Right cardiac atrium (tissue), 5 donors: ENCODE measurements at places on chromosomes 13 and 19.

GRCh38 chr13:112761701-112762689, 72.2 kb downstream of the ATP11A start:
- peak; percentile 74 for DNase-seq

DNA sequence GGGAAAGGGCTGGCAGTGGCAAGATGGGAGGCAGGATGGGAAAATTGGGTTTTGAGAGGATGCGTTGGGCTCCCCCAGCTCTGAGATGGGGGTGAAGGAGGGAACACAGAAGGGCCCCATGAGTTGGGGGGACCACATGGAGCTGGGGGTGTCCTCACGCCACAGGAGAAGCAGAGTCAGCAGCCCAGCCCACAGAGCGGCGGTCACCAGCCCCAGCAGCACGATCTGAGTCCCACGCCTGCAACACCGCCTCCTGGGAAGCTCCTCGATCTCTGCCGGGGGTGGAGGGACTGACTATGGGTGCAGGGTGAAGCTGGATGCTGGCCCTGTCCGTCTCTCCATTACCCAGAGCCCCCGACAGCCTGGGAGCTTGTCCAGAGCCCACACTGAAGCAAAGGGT, 3.3 kb downstream of the FCER2 start:
- DNase-seq = peak; percentile 29

- no peak for DNase-seq
These were observed 118.4 kb downstream of the RAB20 start for GRCh38 chr13:110442930-110443621.

GRCh38 chr19:56765137-56765536, 75.4 kb downstream of the PEG3 start:
- peak; percentile 87 for DNase-seq

DNA sequence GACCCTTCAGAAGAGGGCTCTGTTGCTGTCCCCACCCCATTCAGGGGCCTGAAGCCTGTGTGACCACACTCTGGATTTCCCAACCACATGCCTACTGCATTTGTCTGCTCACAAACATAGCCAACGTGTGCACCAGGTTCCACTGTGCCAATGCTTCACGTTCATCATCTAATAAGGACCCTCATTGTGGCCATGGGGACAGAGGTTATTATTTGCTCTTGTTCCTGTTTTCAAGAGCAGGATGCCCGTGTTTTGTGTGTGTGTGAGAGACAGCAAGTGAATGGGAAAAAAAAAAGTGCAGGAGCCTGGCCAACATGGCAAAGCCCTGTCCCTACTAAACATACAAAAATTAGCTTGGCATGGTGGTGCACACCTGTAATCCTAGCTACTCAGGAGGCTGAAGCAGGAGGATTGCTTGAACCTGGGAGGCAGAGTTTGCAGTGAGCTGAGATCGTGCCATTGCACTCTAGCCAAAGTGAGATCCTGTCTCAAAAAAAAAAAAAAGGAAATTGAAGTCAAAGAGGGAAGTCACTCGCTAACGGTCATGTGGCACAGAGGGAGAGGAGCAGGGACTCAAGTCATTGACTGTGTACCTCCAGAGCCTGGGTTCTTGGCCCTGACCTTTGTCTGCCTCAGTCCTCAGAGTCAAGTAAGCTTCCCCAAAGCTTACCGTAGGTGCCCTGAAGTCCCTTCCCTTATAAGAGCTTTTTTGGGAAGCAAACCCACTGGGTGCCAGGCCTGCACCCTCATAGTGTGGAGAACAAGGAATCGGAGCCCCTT, 6.9 kb downstream of the B3GNT8 start:
- DNase-seq = no peak

DNA sequence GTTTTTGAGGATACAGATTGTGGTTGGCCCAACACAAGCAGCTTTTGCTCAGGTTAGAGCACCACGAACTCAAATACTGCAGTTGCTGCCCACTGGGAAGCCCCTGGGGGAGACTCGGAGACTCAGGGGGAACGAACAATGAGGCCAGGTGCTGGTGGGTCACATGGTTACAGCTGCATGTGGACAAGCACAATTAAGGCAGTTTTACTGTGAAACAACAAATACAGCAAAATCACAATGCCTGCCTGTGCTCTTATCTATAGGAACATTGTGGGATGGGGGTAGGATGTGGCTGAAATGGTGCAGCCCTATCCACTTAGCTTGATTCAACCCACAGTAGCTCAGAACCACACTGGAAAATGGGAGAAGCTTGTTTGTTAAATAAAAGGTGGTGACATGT, 119.7 kb upstream of the SPATA13 start:
- DNase-seq = no peak

DNA sequence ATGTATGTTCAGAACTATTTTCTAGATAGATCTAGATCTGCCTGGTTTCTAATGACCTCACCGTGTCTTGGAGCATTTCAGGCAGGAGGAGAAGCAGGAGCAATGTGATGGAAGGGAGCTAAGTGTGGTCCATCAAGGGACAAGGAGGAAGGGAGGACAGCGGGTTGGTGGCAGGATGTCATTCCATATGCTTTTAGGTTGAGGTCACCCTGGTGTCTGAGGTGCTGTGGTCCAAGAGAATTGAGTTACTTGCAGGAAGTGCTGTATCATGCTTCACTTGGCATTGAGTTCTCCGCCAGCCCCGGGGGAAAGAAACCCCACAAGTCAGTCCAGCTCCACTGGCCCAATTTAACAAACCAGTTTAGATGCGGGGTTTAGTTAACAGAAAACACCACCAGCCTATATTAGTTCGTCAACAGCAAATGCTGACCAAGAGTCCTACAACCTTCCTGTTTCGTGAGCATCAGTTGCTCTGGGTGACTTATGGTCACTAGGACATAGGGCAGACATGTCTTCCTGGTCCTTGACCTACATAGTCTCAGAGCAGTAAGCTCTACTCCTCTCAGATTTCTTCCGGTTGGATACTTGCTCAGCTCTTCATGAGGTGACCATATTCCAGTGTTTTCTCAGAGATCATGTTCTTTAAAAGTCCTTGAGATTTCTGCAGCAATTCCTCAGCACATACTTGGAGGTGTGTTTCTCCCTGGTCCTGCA, 79.4 kb downstream of the MBNL2 start:
- DNase-seq = peak; percentile 41

GRCh38 chr19:7559102-7559501, 23.6 kb downstream of the PNPLA6 start:
- no peak for DNase-seq

- DNase-seq = no peak
These were observed at the start of gene CCDC70 for GRCh38 chr13:51861723-51862300. Gene CCDC70 (plus strand): TSS chr13:51861969. CDS start chr13:51865412, 3,443 bp downstream.

DNA sequence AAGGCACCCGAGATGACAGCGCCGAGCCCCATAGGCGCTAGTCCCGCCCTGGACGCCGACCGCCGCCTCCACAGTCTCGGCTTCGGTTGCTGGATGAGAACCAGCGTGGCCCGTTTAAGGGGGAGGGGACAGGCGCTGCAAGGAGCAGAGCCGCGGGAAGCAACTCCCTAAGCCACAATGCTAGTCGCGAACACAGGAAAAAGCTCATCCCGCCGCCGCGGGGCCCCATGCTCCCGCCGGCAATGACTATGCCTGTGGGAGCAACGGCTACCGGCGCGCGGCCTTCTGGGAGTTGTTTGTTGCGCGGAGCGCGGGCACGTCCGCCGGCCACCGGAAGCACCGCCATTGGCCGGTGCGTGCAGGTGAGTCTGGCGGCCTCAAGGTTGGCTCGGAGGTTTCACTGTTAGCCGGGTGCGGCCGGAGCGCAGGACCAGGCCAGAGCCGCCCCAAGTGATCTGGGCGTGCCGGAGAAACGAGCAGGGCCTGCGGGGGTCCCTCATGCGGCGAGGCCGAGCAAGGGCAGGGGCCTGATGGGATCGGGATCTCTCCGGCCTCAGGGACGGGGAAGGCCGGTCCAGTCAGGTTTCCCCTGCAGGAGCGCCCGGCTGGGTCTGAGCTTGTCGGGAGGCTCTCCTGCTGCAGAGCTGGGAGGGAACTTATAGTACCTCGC, at the start of gene ZNF544:
TSS of gene ZNF544 (plus strand) at position 330 of the 670 bp plus-strand sequence. CDS start 15,110 bp downstream, outside the sequence.
- DNase-seq = peak; percentile 90
